Activated T-helper 1 cell treated with anti-CD3 and anti-CD28 coated beads, Interleukin-12 subunit alpha, Interleukin-12 subunit beta, Interleukin-2, Interleukin-4 antibody, amounts not matched to agents 30 ng/mL and 10 ng/mL and 1 ng/mL, durations not matched to agents 14 hours and 24 hours and 36 hours (primary cell): ENCODE measurements at places on chromosomes 1 and 21. TPM values are rescaled to one million over a fixed set of nuclear protein-coding genes. Genes with fewer than 3 reads are reported as not detected.

LRIF1 gene
- 13.8 and 14.8 TPM in 2 replicates for total RNA-seq

OPTC gene
- total RNA-seq = not detected in 2 replicates

CFHR1 gene
- total RNA-seq = not detected in 2 replicates

PTCH2 gene
- 1.3 and 1.5 TPM in 2 replicates for total RNA-seq

GRCh38 chr1:170471398-170472053 is 60.4 kb upstream of the GORAB start:
- H3K4me3 ChIP-seq = no peak overlapping the region
- peaks cover 2% of the 10 kb centered on the region for H3K27me3 ChIP-seq
- no peaks in the 10 kb centered on the region for H3K36me3 ChIP-seq
- DNase-seq = no peak

DNA sequence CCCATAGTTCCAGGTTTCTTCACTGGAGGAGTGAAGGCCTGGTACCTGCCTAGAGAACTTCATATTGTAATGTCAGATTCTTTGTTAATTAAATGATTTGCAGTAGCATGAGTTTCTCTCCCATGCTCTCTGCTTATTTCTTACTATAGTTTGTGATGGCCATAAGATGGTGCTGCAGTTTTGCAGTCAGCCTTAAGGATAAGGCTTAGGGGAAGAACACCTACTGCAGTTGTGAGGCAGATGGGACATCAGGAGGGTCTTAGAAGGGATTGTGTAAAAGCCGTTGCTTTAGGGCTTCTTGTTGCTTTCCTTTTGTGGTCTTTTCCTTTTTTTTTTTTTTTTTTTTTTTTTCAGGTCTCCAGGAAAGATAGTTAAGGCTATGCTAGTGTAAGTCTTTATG is 61.8 kb downstream of the MACF1 start:
- H3K27me3 ChIP-seq = no peaks in the 10 kb centered on the region
- no peak for DNase-seq
- peaks cover 80% of the 10 kb centered on the region for H3K4me1 ChIP-seq
- H3K4me3 ChIP-seq = no peak overlapping the region
- H3K27ac ChIP-seq = no peak overlapping the region

- peaks cover 14% of the 10 kb centered on the region for H3K4me1 ChIP-seq
- no peak for DNase-seq
- peaks cover 34% of the 10 kb centered on the region for H3K36me3 ChIP-seq
- H3K27ac ChIP-seq = no peak overlapping the region
- no peak overlapping the region for H3K4me3 ChIP-seq
These were observed 43.3 kb downstream of the DTL start for GRCh38 chr1:212078826-212079225.

- no peak for DNase-seq
- no peak overlapping the region for H3K4me3 ChIP-seq
- H3K27ac ChIP-seq = no peak overlapping the region
- no peaks in the 10 kb centered on the region for H3K27me3 ChIP-seq
These were observed 29.8 kb downstream of the WDR3 start for GRCh38 chr1:117959364-117959763.

- no peaks in the 10 kb centered on the region for H3K36me3 ChIP-seq
- peaks cover 8% of the 10 kb centered on the region for H3K27me3 ChIP-seq
- H3K4me3 ChIP-seq = no peak overlapping the region
- no peak overlapping the region for H3K27ac ChIP-seq
- no peaks in the 10 kb centered on the region for H3K4me1 ChIP-seq
These were observed 65.7 kb downstream of the SETD4 start for GRCh38 chr21:35994613-35995012.
